ENCODE measurements at places on chromosomes 6 and 20.

DNA sequence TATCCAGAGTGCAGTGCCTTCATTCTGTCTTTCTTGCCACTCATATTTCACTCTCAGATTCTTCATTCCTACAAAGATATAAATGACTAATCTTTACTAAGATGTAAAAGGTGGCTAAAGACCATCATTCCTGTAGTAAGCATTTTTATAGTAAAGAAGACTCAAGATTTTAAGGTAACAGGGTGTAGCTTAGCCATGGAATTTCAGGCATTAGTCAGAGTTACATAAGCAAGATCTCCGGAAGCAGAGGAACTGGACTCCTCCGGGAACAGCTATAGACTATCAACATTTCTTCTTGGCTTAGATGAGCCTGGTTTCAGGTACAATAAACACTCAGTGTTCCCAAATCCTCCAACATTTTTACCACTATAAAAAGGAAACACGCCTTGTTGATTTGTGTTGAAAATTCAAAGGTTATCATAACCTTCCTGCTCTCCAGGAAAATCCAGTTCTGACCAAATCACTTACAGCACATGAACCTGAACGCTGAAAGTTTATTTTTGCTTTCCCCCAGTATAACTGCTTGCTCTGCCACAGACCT lies 23.7 kb downstream of the SERPINB1 start:
- peak; percentile 65 for DNase-seq

GRCh38 chr6:159466926-159467325 lies 226.1 kb downstream of the SOD2 start:
- no peak for DNase-seq

DNA sequence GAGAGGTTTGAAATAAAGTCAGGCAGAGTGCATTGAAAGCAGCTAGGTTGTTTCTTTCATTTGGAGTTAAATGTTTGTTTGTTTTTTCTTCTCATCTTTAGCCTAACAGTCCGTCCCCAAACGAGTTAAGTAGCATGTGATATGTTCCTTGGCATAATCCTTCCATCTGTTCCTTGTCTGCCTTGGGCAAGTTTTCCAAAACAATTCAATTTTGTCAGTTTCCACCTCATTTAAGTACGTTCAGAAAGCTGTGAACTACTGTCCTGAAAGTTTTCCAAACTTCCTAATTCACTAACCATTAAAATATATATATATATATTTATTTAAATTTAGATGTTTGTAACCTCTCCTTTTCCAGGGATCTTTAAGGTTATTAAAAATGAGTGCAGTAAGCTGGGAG lies 61.8 kb upstream of the HDAC2 start:
- DNase-seq, result no peak

GRCh38 chr6:109014606-109015005 lies 80.0 kb downstream of the SESN1 start:
- no peak for DNase-seq

GRCh38 chr6:100379386-100379785 lies 85.3 kb downstream of the SIM1 start:
- peak; percentile 2 for DNase-seq

DNA sequence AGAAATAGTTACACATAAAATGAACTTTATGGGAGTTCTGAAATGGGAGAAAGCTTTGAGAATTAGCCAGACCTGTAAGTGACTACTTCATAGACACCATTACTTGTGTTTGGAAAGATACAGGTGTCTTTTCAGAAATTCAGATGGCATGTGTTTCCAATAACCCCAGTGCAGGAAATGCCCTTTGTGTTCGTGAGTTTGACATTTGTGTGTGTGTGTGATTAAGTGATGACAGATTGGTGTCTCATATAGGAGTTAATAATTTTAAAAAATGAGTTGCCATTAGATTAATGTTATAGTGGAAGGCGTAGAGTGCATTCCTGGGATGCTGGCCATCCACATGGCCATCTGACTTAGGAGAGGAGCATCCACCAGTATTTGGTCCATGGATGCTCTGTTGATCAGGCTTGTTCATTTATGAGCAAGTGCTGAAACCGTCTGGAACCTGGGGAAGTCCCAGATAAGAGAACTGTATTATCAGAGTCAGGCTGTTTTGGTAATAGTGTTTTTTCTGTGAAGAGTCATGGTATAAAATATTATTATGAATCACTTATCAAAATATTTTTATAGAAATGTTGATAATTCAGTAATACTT lies 3.1 kb downstream of the STK4 start:
- no peak for DNase-seq

DNA sequence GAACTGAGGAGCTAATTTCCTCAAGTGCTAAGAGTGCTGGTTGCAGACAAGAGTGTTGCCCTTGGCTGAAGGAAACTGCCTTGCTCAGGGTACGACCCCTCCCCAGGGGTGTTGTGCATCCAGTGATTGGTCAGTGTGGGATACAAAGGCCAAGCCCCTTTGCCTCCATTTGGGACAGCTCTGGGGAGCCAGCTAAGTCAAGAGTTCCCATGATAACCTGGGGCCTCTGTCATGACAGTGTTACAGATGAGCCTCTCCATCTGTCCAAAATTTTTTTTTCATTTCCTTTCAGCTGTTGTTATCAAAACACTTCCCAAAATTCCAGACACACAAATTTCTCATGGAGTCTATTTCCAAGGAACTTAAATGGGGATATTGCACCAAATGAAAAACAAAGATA lies 93.3 kb downstream of the HS3ST5 start:
- no peak for DNase-seq

GRCh38 chr6:147867433-147868226 lies 359.1 kb downstream of the SAMD5 start:
- no peak for DNase-seq

DNA sequence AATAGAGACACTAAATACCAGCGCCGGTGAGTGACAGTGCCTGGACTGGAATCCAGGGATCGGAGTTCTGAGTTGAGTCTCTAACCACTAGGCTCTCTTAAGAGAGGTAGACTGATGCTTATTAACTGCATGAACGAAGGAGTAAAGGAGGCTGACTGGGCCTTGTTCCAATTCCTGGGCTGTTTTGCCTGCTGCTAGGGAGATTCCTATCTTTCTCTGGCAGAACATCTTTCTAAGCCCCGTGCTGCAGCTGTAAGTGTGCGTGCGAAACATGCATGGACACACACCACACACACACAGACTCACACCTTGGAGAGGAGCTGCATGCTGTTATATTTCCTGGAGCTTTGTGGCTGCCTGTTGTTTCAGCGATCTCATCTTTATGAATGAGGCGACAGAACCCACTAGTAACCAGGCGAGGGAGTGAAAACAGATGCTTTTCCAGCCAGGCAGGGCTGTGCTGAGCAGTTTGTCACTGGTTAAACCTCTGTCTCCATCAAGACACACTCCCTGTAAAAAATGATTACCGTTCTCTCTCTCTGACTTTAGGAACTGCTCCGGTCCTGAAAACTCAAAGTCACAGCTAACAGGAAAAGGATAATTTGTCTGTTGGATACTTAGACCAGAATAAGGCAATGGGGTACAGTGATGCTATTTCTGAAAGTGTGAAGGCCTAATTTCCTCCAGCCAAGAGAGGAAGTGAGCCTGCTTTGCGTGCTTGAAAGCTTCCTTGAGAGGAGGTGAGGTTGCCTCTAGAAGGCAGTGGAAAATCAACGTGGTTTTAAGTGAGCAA lies 157.4 kb upstream of the ZNF217 start:
- DNase-seq, result peak; percentile 90

DNA sequence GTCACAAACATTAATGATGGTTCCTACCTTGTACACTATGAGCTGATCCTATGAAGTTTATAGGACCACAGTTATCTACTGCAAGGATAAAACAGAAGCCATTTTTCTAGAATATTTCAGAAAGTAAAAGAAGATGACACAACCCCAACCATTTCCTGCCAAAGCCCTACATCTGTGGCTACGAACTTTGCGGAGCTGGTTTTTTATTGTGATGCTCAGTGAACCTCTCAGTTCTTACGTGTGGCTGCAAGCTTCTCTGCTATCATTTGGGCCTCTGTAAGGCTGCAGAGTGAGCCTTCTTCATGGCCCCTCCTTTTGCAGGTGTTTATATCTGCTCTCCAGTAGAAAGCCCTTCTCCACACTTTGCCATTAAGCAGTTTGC lies 17.8 kb upstream of the TAGAP start:
- DNase-seq, result no peak

GRCh38 chr6:76633259-76633658 lies 560.8 kb upstream of the IMPG1 start:
- DNase-seq, result no peak

DNA sequence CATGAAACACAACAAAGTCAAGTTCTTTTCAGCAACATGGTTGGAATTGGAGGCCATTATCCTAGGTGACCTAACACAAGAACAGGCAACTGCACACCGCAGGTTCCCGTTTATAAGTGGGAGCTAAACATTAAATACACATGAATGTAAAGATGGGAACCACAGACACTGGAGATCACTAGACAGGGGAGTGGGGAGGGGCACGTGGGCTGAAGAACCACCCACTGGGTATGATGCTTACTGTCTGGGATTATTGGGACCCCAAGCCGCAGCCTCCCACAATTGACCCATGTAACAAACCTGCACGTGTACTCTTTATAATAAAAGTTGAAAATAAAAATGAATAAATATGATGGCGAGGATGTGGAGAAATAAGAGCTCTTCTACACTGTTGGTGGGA lies 8.6 kb upstream of the RAET1G start:
- DNase-seq, result no peak

- DNase-seq, result no peak
These were observed 11.8 kb upstream of the FILIP1 start for GRCh38 chr6:75505424-75505823.

GRCh38 chr20:53815509-53815908 lies 221.9 kb upstream of the ZNF217 start:
- DNase-seq, result no peak

GRCh38 chr6:123427008-123427407 lies 209.7 kb downstream of the TRDN start:
- no peak for DNase-seq

GRCh38 chr20:20824924-20825584 lies 112.6 kb upstream of the RALGAPA2 start:
- DNase-seq, result peak; percentile 37

DNA sequence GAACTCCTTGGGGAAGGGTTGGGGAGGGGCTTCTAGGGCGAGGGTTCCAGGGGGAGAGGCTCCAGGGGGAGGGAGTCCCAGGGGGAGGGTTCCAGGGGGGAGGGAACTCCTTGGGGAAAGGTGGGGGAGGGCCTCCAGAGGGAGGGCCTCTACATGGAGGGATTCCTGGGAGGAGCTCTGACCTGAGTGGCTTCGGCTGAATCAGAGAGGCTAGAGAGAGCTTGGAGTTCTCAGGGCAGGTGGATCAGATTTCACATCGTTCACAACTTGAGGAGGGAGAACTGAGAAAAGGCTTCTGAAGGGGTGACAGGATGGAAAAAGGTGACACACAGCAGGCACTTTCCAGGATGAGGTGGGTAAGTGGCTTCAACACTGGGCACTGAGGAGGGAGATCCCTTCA lies 49.1 kb downstream of the DAAM2 start:
- DNase-seq, result no peak

- DNase-seq, result no peak
These were observed 38.5 kb downstream of the EDN1 start for GRCh38 chr6:12328701-12329100.

GRCh38 chr6:33172688-33173534 lies 19.4 kb downstream of the COL11A2 start:
- peak; percentile 53 for DNase-seq

GRCh38 chr6:39839445-39839844 lies 47.3 kb downstream of the DAAM2 start:
- DNase-seq, result no peak

GRCh38 chr6:106745197-106745770 lies 115.9 kb downstream of the QRSL1 start:
- DNase-seq, result no peak

GRCh38 chr20:62393335-62393665 lies 6.4 kb downstream of the RPS21 start:
- DNase-seq, result no peak

DNA sequence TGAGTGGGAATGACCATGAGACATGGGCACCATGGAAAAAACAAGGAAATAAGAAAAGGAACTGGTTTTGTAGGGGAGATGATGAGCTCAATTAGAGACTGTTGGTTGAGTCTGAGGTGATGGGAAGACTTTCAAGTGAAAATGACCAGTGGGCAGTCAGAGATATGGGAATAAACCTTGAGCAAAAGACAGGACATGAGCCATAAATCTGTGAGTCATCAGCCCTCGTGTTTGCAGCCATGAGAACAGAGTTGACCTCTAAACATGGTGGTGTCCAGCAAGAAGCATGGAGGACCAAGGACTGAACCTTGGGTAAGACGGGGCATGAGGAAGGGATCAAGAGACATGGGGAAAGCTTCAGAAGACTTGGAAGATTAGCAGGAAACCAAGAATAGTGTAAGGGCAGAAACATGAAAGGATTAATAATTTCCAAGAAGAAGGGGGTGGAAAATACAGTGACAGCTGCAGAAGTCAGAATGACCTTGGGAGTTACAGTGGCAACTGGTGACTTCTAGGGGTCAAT lies 280.6 kb upstream of the PRDM1 start:
- DNase-seq, result peak; percentile 28

DNA sequence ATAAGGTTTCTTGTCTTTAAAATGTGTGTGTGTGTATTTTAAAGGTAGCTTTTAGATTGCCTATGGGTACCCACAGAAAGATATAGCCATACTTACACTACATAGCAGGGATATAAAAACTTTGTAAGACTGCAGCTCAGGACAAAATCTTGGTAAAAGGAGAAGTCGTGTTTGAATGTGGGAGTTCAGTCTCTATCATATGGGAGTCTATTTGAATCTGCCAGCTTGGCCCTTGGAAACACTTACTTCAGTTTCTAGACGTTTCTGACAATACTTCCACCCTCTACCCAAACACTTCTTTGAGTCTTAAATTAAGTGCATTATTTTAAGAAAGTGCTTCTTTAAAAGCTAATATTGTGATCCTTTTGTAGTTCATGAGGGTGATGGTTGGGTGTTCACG lies 155.7 kb downstream of the CARMIL1 start:
- DNase-seq, result no peak

- DNase-seq, result no peak
These were observed 17.1 kb downstream of the RIPOR3 start for GRCh38 chr20:50674138-50674825.

DNA sequence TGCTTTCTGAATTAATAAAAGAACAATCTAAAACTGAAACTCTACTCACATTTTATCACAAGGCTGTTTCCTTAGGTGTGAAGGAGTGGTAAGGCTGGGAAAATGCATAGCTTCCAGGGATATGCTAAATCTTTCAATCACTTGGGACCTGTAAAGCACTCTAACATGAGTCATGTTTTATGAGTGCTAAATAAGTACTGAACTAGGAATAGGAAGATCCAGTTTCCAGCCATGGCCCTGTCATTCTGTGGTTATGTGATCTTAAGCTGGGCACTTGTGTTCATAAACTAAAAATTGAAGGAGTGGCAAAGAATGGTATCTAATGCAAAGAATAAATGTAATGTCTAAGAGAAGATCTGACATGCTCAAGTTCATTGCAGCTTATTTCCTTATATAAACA lies 6.1 kb upstream of the TMEM200A start:
- DNase-seq, result no peak

GRCh38 chr6:83307849-83308248 lies 114.7 kb downstream of the RWDD2A start:
- no peak for DNase-seq
